ENCODE measurements at places on chromosomes 16 and 17. TPM values are rescaled to one million over a fixed set of nuclear protein-coding genes. Genes with fewer than 3 reads are reported as not detected.
A peak's percentile ranks its signal among the peaks of the same experiment; 100 is the strongest.

The RSKR gene
- 4.3 TPM for total RNA-seq

The KRTAP17-1 gene
- not detected for total RNA-seq

The HOXB13 gene
- not detected for total RNA-seq

The ABI3 gene
- under 0.01 TPM for total RNA-seq

The RHBDL3 gene
- under 0.01 TPM for total RNA-seq

The CFAP52 gene
- total RNA-seq = under 0.01 TPM

The CPNE7 gene
- 21.8 TPM for total RNA-seq

The NUPR1 gene
- total RNA-seq = 27.9 TPM

DNA sequence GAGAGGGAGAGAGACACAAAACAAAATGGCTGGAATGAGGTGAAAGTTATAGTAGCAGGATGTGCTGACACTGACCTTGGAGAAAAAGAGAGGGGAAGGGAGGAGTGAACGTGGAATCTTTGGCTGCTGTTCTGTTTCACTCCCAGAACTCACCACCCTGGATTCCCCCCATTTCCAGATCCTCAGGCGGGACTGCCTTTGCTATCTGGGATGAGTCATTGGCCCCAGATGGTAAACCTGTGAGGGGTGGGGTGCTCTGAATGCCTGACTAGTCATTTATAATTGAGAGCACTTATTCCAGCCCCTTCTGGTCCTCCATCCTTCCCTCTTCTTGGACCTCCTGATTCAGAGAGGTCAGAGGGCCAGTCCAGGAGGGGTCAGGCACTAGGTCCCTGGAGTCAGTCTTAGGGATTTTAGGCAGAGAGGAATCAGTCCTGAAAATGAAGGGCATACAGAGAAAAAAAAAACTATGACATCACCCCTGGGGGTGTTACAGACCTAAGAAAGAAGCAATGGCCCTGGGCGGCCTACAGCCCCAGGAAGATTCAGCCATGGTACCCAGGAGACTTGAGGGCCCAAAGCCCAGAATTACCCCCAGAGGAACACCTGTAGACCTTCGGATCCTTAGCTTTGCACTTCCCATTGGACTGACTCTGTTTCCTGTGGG, 2.2 kb upstream of the ZG16 start:
- DNase-seq = peak; percentile 81

DNA sequence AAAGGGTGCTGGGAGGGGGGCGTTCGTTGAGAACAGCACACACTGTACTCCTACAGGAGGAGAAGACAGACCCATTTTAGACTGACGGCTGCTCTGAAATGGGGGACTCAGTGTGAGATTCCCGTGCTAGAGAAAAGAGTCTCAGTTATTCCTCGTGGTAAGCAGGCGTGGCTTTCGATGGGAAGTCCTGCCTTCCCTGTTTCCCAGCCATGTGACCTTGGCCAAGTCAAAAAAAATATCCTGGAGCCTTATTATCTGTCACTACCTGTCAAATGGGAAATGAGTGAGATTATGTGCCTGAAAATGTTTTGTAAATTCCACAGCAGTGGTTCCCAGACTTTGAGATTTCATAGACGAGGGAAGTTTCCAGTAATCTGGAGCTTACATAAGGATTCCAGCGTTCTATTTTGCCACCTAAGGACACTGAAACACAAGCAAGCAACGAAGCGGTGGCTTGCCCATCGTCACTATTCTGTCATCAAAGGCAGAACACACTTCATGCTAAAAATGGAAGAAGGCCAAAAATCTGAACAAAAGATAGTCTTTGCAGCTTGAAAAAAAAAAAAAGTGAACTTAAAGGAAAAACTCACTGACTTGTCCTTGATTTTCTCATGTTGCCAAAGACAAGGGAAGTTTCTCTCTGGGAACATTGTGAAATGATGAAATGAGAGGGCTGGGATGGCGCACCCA, 253.4 kb upstream of the RPL38 start:
- no peak for DNase-seq

GRCh38 chr17:82300707-82301270, 16.6 kb downstream of the CD7 start:
- DNase-seq = peak; percentile 97

- no peak for DNase-seq
Measured at GRCh38 chr16:30567160-30567990, 4.1 kb downstream of the ZNF688 start.

DNA sequence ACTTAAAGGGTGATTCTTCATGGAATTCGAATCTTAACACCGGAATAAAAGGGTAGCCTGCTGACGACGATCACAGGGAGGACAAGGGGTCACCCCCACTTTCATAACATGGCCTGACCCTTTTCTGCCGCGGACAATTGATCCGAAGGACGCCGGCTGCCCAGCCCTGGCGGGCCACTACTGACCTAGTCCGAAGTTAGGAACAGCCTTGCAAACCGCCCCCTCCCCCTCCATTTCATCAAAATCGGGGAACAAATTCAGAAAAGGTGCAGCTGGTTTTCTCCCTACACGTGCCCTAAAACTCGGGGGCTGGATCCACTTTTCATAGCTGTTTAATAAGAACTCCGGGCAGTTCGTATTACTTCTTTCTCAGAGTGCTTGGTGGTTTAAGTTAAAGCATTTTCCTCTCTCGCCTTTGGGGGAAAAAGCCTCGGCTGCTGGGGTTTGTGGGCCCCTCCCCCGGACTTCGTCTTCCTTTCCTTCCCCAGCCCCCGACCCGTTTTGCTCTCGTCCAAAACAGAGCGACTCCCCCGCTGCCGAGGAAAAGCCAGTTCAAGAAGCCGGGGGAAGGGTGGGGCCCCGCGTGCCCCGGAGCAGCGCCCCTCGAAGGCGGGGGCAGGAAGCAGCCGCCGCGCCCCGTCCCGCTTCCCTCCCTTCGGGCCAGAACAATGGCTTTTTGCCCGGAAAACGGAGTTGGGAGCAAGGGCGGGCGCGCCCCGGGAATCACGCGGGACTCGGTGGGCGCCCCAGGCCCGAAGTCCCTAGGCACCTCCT, 641 bp upstream of the CBX2 start:
- DNase-seq = peak; percentile 86

- peak; percentile 68 for DNase-seq
Measured at GRCh38 chr17:4946312-4946976, 1.9 kb downstream of the PFN1 start.

DNA sequence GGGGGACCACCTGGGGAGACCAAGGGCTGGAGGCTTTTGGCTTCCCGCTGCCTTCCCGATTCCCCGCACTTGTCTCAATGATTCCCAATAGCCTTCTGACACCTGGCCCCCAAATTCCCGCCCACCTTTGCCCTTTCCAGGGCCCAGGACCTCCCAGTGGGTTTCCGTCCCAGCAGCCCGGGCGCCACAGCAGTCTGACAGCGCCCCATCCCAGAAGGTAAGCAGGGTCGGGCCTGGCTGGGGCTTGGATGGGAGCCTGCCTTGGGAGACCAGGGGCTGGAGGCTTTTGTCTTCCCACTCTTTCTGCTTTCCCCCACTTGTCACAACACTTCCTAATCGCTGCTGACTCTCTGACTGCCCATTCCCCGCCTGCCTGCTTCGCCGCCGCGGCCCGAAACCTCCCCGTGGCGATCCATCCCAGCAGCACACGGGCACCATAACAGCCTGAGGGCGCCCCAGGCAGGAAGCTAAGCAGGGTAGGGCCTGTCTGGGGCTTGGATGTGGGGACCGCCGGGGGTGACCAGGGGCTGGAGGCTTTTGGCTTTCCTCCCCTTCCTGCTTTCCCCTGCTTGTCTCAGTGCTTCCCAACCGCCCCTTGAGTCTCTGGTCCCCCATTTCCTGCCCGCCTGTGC, 2289.3 kb downstream of the TP53TG3F start:
- DNase-seq = peak; percentile 68

GRCh38 chr16:85335584-85336491, 223.6 kb upstream of the CIBAR2 start:
- DNase-seq = peak; percentile 81

DNA sequence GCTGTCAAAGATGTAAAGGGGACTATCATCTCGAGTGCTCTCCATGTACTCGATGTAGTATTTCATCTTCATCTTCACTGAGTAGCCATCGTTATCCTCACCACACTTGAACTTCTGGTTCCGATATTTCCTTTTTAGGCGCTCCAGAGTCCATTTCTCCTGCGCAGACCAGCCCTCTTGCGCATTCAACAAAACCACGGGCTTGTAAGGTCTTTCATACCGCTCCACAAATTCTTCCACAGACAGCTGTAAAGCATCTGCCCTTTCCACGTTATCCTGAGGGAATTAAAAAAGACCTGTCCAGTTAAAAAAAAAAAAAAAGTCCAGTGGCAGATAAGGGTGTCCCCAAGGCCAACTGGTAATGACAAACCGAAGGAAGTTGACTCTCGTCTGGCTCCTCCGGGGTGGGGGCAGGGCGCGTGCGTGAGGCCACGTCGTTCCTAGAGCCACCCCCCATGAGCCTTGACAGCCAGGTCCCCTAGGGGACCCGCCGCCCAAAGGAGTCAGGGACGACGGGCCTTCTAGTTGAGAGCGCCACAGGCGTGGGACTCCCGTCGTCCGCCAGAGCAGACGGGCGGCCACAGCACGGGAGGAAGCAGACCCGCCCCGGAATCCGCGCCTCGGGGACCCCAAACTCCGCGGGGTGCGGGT, 701 bp downstream of the JMJD6 start:
- DNase-seq = peak; percentile 84

DNA sequence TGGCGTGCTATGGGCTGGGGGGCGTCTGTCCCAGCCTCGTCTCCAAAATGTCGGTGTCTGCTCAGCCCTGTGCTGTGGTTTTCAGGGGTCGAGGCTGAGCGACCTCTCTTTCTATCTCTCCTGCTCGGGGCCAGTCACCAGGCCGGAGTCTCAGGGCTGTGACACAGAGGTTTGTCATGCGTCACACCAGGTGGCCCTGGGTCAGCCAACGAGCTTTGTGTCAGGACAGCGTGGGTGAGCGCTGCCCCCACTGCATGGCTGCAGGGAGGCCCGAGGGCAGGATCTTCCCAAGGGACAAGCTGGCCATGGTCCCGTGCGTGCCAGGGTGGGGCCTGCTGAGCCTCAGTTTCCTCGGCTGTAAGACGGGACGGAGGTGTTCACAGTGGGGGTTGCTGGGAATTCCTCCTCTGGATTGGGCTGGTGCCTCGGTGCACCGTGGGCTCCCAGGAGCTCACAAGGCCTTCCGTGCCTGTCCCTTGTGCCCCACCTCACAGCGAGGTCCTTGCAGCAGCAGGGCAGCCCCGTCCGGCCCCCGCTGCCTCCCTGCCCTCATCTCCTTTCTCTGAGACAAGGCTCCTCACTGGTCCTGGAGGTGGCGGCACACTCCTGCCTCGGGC, 50.5 kb downstream of the CBFA2T3 start:
- DNase-seq = no peak

- DNase-seq = no peak
Measured at GRCh38 chr17:1040216-1040600, 43.3 kb downstream of the TIMM22 start.

DNA sequence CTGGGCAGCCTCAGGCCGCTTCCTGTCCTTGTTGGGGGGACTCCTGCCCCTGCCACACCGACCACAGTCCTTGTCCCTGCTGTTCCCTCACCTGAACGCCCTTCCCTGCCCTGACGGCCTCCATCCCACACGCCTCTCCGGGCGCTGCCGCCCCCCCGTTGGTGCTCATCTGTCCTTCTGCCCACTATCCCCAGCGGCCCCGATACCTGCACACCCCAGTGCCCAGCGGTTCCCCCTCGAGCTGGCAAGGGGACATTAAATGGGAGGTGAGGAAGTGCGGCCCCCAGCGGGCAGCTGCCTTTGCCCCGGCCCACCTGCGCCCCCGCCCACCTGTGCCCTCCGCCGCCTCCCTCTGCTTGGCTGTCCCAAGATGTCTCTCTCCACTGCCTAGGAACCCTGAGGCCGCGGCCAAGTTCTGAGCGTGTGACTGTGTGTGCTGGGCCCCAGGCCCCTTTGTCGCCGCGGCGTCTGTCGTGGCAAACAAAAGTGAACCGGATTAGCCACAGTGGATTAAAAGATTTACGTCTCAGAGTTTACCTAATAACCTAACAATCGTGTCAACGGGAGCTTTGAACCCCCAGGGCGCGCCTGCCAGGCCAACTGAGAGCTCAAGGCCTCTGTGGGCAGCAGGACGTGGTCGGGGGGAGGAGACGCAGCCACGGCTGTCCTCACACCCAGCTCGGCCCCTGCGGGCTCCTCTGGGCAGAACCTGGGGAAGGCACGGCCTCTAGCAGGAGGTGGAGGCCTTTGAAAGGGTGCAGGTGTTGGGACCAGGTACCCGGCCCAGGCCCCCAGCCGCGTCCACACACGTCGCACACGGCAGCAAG, 7.6 kb upstream of the AXIN1 start:
- peak; percentile 90 for DNase-seq

DNA sequence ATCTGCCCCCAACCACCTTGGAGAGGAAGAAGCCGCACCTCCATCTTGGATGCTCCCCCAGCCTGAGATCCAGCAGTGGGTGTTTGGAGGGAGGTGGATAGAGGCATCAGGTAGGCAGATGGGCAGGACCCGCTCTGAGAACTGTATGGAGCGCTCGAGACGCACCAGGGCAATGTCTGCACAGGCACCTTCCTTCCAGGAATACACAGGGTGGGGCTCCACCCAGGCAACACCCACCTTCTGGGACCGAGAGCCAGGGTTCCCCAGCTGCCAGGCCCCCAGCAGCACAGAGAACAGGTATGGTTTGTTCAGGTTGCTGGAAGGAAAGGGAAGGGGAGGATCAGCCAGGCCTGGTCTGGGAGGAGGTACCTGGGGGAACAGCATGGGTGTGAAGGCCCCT, 2.4 kb downstream of the PRSS22 start:
- peak; percentile 88 for DNase-seq

DNA sequence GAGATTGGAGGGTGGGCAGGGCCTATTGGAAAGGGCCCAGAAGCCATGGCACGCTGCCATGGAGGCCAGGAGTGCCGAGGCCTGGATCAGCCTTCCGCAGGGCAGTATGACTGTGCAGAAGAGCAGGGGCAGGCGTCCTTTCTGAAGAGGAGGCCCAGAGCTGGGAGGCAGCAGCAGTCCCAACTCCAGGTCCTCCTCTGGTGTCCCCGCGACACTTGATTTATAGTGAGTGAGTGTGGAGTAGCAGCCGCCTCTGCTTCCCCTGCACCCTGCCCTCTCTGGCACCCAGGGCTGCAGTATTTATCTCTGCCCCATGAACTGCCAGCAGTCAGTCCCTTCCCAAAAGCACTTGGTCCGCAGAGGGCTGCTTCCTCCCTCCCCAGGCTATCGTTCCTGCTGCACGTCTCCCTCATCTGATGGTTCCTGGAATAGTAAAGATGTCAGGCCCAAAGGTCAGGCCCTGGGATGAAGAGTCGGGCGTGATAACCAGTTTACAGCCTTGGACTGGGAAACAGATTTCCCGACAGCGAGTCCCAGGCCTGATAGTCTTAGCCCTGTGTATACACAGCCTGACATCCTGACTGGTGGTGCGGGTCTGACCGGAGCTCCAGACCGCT, 32.9 kb downstream of the PGS1 start:
- peak; percentile 70 for DNase-seq

GRCh38 chr16:4685776-4686496, 7.4 kb upstream of the NUDT16L1 start:
- DNase-seq = peak; percentile 48
